ENCODE measurements at places on chromosomes 5 and 9.
A peak's percentile ranks its signal among the peaks of the same experiment; 100 is the strongest.

GRCh38 chr5:10631316-10631996 lies 67.6 kb downstream of the ANKRD33B start:
- no peak for DNase-seq

DNA sequence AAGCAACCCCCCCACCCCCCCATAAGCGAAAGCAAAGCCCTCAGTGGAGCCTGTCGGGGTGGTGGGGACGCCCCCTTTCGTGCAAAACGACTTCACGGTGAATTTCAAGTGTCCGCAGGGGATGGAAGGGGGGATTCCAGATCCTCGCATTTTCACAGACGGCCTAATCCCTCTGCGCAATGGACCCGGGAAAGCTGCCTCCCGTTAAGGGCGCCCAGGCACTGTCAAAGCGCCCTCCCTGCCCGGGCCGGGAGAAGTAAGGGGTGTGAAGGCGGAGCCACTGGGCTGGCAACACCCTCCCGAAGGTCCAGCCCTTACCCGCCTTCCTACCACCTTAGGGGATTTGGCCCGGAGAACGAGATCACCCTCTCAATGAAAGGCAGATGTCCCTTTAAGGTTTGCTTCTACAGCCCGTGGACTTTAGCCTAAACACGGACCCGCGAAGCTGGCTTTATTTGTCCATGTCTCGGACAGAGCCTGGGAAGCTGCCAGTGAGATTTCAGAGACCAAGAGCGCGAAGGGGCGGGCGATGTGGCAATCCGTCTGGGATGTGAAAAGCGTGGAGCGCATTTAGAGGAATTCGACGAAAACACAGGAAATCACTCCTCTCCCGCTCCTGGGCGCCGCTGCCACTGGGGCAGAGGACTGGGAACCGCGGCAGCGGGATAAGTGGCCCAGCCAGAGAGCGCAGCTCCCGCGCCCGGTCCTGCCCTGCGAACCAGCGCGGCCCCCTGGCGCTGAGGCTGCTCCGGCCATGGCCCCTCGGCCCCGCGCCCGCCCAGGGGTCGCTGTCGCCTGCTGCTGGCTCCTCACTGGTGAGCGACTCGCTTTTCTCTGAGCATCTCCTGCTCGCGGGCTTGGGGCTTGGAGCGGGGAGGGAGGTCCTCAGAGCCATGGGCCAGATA lies at the start of the genes ITGA1 and PELO:
ITGA1 (plus strand) TSS at position 317 of the 905 bp plus-strand sequence; CDS start at position 755, 438 bp downstream.
PELO (plus strand) TSS at position 317 of the 905 bp plus-strand sequence. CDS start 12,479 bp downstream, outside the sequence.
- DNase-seq, result peak; percentile 30

DNA sequence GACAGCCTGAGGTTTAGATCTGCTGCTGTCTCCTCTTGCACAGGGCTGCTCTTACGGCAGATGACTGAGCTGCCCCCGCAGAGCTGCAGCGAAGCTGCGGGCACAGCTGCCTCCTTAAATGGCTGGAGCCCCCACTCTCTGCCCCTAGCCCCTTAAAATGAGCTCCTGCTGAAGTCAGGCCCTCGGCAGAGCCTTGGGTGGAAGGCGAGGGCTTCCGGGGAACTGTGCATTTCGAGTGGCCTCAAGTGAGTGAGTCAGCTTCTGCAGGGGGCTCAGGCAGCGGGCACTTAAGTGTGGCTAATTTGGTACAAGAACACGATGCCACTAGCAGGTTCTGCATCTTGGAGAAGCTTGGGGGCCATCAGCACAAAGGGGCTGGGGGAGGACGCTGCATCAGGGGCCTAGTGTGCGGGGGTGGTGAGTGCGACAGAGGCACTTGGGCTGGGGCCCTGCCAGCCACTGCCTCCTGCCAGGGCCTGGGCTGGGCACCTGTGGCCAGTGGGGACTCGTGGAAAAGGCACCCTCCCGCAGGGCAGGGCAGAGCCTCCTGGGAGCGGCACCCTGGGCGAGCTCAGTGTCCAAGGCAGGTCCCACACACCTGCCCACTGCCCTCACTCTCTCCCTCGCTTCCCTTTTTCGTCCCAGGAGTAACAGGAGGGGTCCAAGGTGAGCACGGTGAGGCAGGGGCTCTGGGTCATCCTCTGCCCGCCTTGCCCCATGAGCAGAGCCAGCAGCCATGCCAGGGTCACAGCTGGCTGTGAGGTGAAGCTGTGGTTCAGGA lies 28.8 kb upstream of the RNU6ATAC start:
- DNase-seq, result no peak

- no peak for DNase-seq
Measured at GRCh38 chr5:62431735-62432620, 19.4 kb downstream of the IPO11 start.
